ENCODE measurements at places on chromosomes 11 and 22. TPM values are rescaled to one million over a fixed set of nuclear protein-coding genes. Genes with fewer than 3 reads are reported as not detected.

Gene RTN4R
- total RNA-seq, result 0.50 TPM

Gene RPS13
- 2,215 TPM for total RNA-seq

Gene DUSP8
- total RNA-seq, result 91.2 TPM

Gene OR51Q1
- total RNA-seq, result not detected

Gene TSGA10IP
- not detected for total RNA-seq

Gene SMTNL1
- not detected for total RNA-seq

Gene SMTN
- 2.9 TPM for total RNA-seq

Gene OR51B2
- not detected for total RNA-seq

Gene LRRN4CL
- total RNA-seq, result not detected

Gene CECR2
- total RNA-seq, result not detected

Gene IL18
- 0.27 TPM for total RNA-seq

Gene SCGB1D2
- total RNA-seq, result not detected

Gene ZFTA
- total RNA-seq, result 0.95 TPM

Gene MPPED2
- total RNA-seq, result 0.96 TPM

Gene MAJIN
- 0.50 TPM for total RNA-seq

Gene SPDYC
- not detected for total RNA-seq

Gene TRIM51
- total RNA-seq, result not detected

Gene PNPLA3
- not detected for total RNA-seq

Gene PLAAT4
- 80.4 TPM for total RNA-seq

Gene CD3G
- 102 TPM for total RNA-seq

Gene EMID1
- not detected for total RNA-seq

Gene CHRM1
- not detected for total RNA-seq

Gene FAM227A
- 0.34 TPM for total RNA-seq

Gene PAX6
- not detected for total RNA-seq

Gene PARVG
- 146 TPM for total RNA-seq

Gene SYT8
- not detected for total RNA-seq

Gene NUP160
- total RNA-seq, result 41.9 TPM

Gene ALKBH8
- 6.5 TPM for total RNA-seq

Gene KCNE3
- 0.08 TPM for total RNA-seq

Gene CABP7
- total RNA-seq, result 0.33 TPM

Gene RAG2
- not detected for total RNA-seq

Gene CDCA5
- total RNA-seq, result 0.84 TPM

Gene NAV2
- 0.64 TPM for total RNA-seq

Gene KIF18A
- total RNA-seq, result 5.3 TPM

Gene LRRC10B
- not detected for total RNA-seq

Gene LINC01488
- not detected for total RNA-seq

Gene SLC22A9
- total RNA-seq, result not detected

Gene HEPHL1
- not detected for total RNA-seq

Gene GRM5
- not detected for total RNA-seq

Gene SNX19
- total RNA-seq, result 41.2 TPM

Gene CREB3L1
- total RNA-seq, result not detected

Gene CABP2
- total RNA-seq, result not detected

Gene IFITM10
- 1.7 TPM for total RNA-seq

Gene UBQLN3
- not detected for total RNA-seq

Gene SIRT3
- total RNA-seq, result 16.4 TPM

Gene TESMIN
- total RNA-seq, result 4.3 TPM

Gene CCDC117
- 16.1 TPM for total RNA-seq

Gene SFI1
- total RNA-seq, result 281 TPM

Gene SCN3B
- not detected for total RNA-seq

Gene TRPC6
- total RNA-seq, result not detected

Gene PLAAT3
- 2.4 TPM for total RNA-seq

Gene BBOX1
- not detected for total RNA-seq

Gene TMPRSS6
- 0.19 TPM for total RNA-seq

Gene WNT11
- total RNA-seq, result 0.30 TPM

Gene TMA7B
- 5.7 TPM for total RNA-seq

Gene RFPL2
- 0.30 TPM for total RNA-seq
